ENCODE measurements at places on chromosomes 4 and X. TPM values are rescaled to one million over a fixed set of nuclear protein-coding genes. Genes with fewer than 3 reads are reported as not detected.

DNA sequence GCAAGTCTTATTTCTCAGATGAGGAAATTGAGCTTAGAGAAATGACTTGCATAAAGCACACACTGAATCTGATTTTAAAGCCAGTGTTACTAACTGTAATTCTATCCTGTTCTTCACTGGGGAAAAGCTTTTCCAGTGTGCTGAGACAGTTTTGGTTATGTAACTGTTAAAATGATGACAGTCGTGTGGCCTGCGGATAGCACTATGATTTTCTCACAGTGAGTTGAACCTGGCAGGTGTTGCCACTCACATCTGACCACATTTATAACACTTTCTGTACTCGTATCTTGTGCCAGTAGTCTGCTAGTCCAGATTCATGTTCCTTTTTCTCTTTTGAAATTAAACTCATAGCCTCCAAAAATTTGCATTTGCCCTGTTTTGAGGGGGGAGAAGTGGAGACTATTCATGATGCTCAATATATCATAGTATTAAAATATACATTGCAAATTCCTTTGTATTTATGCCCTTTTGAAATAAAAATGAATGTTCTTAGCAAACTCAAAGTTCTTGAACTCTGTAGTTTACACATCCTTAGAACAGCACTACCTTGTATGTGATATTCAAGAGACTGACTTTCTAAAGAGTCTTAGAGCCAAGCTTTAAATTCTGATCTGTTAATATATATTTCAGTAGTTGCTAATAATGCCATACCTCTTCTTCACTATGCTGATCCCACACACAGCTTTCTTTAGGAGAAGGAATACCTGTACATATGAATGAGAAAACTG lies 132.3 kb downstream of the PDLIM5 start:
- no peak for DNase-seq

GRCh38 chr4:178340468-178340867 lies 898.2 kb upstream of the AGA start:
- DNase-seq: no peak

DNA sequence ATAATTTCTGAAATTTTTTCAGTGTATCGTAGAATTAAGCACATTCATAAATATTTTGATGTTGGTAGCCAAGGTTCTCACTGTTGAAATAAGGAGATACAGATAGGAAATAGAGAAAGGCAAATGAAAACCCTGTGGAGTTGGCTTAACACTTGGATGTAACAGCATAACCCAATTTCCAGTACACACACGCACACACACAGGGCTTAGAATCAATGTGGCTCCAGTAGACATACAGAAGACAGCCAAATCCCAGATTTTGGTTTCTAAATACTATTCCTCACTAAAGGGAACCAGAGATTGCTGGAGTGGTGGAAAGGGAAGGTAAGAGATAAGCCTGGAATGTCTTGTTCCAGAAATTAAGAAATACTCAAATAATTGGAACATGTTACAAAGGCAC lies 54.4 kb downstream of the SMAD1 start:
- no peak for DNase-seq

GRCh38 chr4:175282407-175282806 lies 364.2 kb downstream of the ADAM29 start:
- DNase-seq: no peak

- no peak for DNase-seq
Observed at GRCh38 chrX:87391742-87392141, 125.9 kb upstream of the KLHL4 start.

TLL1 gene
- 1.7 TPM for polyA plus RNA-seq

TMEM271 gene
- polyA plus RNA-seq: not detected

POU3F4 gene
- not detected for polyA plus RNA-seq
